NCI-H2171 (cell line): ENCODE measurements at places on chromosomes 13 and 19.

GRCh38 chr13:106683179-106683578 lies 115.2 kb upstream of the ARGLU1 start:
- DNase-seq: no peak

DNA sequence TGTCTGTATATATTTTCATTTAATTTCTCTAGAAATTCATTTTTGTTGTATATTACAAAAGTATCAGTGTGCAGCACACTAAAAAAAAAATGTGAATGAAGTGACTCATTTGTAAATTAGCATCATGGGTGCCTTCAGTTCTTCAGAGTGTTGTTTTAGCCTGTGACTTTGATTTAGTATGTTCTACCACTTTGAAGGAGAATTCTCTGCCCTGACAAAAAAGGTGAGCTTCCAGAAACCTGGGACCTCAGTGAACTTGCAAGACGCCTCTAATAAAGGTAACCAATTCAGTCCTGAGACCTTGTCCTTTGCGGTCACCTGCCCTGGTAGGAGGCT lies 2.4 kb downstream of the METTL21C start:
- DNase-seq: no peak

- no peak for DNase-seq
These were observed 23.5 kb upstream of the MIER2 start for GRCh38 chr19:367963-368629.

DNA sequence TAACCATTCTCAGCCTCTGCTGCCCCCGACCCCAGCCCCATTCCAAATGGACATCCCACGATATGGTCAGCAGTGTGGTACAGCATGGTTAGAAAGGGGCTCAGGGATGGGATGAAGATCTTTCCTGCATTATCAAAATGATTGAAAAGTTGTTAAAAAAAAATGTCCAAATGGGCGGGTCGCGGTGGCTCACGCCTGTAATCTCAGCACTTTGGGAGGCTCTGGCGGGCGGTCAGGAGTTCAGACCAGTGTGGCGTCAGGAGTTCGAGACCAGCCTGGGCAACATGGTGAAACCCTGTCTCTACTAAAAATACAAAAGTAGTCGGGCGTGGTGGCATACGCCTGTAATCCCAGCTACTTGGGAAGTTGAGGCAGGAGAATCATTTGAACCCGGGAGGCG lies 54.3 kb upstream of the ZNF254 start:
- no peak for DNase-seq

DNA sequence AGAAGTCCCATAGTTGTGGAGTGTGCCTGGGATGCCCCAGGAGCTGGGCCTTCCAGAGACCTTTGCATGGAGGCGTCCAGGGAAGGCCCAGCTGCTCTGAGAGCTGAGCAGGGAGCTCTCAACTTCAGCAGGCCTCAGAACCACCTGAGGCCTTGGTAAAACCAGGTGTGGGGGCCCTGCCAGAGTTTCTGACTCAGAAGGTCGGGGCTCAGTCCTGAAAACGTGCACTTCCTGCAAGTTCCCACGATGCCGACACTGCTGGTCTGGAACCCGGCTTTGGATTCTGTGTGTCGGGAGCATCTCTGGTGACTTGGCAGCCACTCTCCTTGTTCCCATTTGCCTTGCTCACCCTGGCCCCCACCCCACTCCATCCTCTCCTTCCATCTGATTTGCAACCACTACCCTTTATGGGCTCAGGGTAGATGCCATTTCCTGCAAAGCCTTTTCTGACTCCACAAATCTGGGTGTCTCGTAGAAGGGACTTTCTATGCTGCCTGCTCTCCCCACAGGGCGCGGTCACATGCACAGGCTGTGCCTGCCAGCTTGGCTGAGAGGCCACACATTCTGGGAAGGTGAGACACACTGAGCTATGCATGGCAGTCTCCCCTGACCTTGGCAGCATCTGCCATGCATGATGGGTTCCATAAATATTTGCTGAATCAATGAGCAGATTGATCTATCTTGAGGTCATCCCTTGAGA lies 244.7 kb downstream of the COL4A1 start:
- no peak for DNase-seq

DNA sequence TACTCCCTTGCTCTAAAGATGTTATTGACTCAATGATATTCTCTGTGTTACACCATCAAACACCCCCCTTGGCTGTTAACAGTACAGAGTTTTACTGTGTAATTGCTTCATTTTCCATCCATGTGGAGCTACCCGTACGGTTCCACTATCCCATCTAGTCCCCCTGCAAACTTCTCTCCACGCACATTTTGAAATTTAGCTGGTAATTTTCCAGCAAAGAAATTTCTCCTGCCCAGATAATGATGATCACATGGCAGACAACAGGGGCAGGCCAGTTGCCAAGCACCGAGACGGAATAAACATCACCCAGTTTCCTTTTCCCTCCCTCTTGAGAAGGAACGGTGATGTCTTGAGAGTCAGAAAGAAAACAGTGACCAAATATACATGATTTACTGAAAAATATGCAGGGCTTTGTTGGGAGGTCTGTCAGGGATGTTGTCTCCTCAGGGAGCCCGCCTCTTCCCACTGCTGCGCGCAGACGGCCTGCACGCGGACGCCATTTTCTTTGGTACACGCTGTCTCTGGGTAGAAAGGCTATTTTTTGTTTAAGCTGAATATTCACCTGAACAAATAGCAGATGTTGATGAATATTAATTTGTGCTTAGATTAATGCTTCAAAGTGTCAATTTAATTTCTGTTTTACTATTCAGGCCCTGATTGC lies 109.9 kb downstream of the OLFM4 start:
- peak; percentile 18 for DNase-seq

- no peak for DNase-seq
These were observed 76.0 kb downstream of the ZNF557 start for GRCh38 chr19:7145494-7145893.

GRCh38 chr13:66807251-66807650 lies 422.9 kb downstream of the PCDH9 start:
- DNase-seq: no peak

DNA sequence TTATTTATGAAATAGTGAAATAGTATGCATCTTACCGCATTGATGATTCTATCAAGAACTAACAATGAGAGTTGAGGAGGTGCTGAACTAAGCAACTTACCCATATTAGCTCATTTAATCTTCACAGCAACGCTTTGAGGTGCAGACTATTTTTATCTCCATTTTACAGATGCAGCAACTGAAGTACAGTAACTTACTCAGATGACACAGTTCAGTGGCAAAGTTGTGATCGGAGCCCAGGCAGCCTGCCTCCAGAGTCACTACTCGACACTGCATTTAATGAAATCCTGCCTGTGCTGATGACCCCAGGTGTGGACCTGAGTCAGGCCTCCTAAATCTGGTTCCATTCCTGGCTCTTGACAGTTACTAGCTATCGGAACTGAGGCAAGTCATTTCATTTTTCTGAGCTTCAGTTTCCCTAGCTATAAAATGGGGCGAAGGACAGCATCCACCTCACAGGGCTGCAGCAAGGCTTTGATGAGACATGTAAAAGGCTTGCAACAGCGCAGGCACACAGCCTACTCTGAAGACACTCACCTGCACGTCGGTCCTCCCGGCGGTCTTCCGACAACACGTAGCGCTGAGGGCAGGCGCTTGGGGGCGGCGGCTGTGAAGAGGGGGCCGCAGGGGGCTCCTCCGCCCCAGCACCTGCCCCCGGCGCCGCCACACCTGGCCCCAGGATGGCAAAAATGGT lies 1.5 kb downstream of the MYPOP start:
- no peak for DNase-seq

- DNase-seq: no peak
These were observed 1.1 kb downstream of the ZNF850 start for GRCh38 chr19:36771261-36772231.

GRCh38 chr19:16671652-16672274 lies 10.8 kb downstream of the TMEM38A start:
- DNase-seq: no peak

GRCh38 chr19:42693760-42694350 lies 46.4 kb downstream of the PSG3 start:
- peak; percentile 6 for DNase-seq

- no peak for DNase-seq
These were observed 10.5 kb downstream of the NAXD start for GRCh38 chr13:110625771-110626321.

GRCh38 chr19:33000510-33000909 lies 28.5 kb downstream of the FAAP24 start:
- no peak for DNase-seq

DNA sequence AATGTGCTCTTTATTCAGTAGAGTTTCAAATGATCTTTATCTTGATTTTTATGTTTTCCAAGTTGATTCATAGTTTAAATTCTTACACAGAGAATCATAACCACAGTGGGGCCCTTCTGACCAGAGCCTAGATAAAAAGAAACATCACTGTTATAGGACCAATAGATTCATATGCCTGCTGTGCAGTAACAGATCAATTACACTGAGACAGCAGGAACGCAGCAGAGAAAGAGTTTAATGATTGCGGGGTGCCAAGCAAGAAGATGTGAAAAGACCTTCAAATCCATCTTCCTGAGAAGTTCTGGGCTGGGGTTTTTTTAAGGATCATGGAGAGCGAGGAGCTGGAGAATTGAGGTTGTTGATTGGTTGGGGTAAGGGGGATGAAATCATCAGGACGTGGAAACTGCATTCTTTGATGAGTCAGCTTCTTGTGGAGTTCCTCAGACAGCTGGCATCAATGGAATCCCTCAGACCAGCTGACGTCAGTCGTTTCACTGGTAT lies 346.6 kb downstream of the TBC1D4 start:
- DNase-seq: no peak

DNA sequence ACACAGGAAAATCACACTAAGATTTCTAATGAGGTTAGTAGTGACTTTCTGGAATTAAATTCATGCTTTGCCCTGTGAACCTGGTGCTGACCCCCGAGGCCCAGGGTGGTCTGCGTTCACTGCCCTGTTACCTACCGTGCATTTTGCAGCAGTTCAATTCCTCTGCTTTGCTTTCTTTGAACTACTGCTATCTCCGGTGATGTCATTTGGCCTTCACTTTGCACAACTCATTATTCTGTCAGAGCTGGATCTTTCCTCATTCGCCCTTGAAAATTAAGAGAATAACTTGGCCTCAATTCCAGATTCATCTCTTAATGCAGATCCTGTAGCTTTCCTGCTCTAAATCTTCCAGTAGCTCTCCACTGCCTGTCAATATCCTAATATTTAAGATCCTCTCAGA lies 8.8 kb upstream of the LRRC63 start:
- no peak for DNase-seq

DNA sequence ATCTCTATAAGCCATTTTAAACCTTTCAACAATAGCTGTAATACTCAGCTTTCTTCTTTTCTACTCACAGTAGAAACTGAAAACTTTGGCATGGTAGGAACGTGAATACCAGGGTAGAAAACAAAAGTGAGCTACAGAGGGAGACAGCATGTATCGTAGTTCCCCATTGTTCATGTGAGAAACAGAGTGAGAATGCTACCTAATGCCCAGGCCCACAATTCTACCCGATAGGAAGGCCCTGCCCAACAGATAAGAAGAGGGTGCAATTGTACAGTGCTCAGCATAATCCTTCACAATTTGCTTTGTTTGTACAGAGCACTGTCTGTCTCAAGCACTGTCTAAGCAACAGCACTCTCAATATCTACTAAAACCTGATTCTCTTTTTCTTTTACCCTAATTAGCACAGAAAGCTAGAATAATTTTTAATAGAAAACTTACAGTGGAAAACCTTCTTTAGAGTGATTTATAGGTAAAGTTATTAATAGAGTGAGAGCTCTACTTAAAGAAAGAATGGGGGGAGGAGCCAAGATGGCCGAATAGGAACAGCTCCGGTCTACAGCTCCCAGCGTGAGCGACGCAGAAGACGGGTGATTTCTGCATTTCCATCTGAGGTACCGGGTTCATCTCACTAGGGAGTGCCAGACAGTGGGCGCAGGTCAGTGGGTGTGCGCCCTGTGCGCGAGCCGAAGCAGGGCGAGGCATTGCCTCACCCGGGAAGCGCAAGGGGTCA lies 322.3 kb downstream of the EFNB2 start:
- no peak for DNase-seq

- DNase-seq: no peak
These were observed 5.6 kb downstream of the UHRF1 start for GRCh38 chr19:4914736-4915501.

DNA sequence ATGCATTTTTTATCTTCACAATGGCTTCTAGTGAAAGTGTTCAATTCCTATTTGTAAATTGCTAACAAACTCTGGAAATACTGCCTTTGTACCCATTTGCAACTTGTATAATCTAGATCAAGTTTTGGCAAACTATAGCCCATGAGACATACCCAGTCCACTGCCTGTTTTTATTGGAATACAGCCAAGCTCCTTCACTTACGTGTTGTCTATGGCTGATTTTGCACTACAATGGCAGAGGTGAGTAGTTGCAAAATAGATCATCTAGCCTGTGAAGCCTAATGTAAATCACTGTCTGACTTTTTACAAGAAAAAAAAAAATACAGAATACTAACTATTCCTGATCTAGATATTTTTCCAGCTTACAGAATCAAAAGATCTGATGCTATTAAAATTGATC lies 37.1 kb downstream of the DZIP1 start:
- DNase-seq: no peak

GRCh38 chr13:79297128-79297527 lies 108.9 kb downstream of the RBM26 start:
- DNase-seq: no peak

- no peak for DNase-seq
These were observed 694.4 kb upstream of the PCDH20 start for GRCh38 chr13:62110079-62110478.

DNA sequence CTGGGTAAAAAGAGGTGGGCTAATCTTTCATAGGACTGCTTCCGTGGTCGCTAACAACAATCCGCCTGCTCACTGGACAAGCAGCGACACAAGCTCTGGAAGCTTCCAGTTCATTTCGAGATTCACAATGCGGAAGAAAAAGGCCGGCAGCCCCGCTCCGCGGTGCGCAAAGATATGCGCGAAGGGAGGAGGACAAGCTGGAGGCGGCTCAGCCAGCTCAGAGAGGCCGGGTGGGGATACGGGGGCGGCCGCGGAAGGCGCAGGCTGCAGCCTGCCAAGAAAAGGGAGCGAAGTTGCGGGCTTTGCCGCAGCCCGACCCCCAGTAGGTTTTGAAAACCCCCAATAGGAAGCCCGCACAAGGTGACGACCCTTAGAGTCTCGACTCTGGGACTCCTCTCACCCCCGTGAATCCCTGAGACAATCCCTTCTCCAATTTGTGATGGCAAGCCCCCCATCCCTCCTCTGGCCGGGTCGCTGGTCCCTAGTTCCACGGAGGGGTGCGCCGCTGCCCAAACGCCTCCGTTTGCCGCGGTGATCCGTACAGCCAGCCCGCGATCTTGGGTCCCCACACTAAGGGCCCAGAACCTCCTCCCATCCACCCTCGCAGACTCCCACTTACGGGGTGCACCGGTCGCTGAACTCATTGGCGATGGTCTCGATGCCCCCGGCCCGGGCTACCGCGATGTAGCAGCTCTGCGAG lies 697 bp downstream of the HSPH1 start:
- DNase-seq: no peak
